ENCODE measurements at places on chromosomes 6 and 20. TPM values are rescaled to one million over a fixed set of nuclear protein-coding genes. Genes with fewer than 3 reads are reported as not detected.

Gene PLN
- not detected for total RNA-seq

Gene TENT5A
- total RNA-seq = 1.1 TPM

Gene IL17F
- total RNA-seq = not detected

Gene JAG1
- total RNA-seq = 37.3 TPM

Gene CDC5L
- total RNA-seq = 12.5 TPM

Gene BYSL
- 47.6 TPM for total RNA-seq

Gene SLC24A3
- total RNA-seq = 0.02 TPM

Data from A549 treated with AZD2906 at 1 μM for 4 hours (cell line).